ENCODE measurements at places on chromosomes 1 and 21.

DNA sequence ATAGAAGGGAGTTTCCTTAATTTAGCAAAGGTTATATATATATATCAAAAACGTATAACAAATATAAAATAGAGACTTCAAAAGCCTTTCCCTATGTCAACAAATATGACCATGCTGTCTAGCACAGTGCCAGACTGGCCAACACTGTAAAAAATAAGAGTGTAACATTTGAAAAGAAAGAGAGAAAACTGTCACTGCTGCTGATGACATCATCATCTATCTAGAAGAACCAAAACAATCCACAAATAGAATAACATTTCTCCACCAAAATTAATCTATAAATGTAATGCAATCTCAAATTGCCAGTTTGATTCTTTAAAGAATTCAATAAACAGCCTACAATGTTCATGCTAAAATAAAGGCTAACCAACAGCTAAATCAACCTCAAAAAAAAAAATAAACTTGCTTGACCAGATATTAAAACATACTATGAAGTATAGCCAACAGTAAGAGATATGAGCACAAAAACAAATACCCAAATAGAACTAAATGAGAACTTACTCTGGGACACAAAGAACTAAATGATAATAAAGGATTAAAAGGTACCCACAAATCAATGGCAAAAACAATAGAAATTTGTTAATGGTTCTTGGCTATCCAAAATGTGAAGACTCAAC is 50.2 kb downstream of the ENAH start:
- DNase-seq: no peak

GRCh38 chr1:20359451-20360330 is 69.0 kb downstream of the VWA5B1 start:
- no peak for DNase-seq

GRCh38 chr1:99334991-99335390 is 70.7 kb downstream of the PLPPR4 start:
- DNase-seq: no peak

DNA sequence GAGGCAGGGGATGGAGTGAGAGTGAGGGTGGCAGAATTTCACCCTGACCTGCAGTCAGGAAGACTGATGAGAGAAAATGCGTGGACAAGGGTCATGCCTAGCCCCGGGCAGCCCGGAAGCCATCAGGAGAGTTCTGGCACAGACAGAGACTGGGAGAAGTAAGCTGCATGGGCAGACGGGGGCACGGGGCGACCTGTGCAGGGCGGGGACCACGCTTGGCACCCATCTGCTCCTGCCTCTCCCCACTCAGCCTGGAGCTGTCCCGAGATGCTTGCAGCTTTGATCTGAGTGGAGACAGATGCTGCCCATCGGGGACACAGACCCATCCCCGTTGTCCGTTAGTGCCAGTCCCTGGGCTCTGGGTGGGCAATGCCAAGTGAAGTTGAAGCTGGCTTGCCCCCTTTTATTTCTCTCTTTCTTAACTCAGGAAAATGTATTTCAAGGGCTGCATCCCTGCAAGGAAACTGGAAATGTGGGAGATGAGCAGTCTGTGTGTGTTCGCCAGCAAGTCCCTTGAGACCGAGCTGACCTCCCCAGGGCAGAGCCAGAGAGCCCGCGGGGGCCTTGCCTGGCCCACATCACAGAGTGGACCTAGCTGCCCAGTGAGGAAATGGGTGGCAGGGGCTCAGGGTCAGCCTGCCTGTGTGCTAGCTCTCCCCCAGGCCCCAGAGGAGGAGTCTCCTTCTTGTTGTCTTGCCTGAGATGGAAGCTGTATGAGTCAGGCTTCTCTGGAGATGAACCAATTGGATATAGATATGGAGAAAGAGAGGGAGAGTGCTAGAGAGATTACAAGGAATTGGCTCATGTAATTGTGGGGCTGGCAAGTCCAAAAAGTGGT is 121.3 kb upstream of the C1orf174 start:
- no peak for DNase-seq

DNA sequence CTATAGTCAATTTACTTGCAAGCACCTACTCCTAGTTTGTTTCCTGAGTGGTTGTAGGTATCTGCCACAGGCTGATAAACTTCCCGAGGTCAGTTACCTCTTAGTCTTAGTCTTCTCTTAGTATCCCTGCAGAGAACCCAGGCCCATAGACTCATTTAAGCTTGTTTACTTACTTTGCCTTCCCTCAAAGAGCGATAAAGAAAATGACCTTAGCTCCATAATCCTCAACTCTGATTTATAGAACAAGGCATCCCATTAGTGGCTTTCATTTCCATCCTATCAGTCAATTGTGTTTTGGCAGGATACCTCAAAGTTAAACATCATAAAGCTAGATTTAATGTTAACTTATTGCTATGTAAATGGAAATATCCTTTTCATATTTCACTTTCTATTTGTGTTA is 119.7 kb downstream of the UCHL5 start:
- no peak for DNase-seq
